ENCODE measurements at places on chromosomes 4 and X.

DNA sequence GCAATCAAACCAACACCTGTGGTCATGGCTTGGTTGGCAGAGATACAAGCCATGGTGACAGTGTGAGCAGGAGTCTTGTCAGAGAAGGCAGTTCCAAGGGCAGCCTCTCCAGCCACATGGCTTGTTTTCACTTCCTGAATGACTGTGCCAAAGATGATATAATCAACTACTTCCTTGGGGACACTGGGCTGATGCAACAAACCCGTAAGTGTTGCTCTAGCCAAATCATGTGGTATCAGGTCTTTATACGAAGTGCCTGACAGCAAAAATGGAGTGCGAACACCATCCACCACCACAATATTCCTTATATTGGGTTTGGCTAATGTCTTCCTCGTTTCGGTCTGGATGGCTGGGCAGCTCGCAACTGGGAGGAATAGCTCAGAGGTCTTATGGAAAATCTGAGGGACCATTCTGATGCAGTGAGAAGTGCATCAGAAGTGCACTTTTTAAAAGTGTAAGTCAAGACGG, 922.0 kb downstream of the NLGN4X start:
- no peak for DNase-seq

DNA sequence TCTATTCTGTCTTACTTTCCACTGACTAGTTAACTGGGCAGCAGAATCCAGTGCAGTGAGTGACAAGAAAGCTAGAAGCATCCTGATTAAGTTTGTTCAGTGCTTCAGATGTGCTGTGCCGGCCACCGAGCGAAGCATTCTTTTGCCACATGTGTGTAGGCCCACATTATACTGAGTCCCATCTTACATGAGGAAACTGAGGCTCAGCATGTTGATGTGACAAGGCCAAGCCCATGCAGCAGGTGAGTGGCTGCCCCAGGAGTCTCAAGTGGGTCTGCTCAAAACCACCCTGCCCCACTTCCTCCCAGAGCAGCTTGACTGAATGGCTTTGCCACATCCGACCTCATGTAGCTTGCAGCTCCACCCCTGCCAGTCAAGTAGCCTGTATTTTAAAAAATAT, 50.5 kb downstream of the RHOH start:
- DNase-seq: no peak

GRCh38 chrX:15600049-15600448, 711 bp downstream of the ACE2 start:
- DNase-seq: no peak

- peak; percentile 45 for DNase-seq
These were observed 197.3 kb downstream of the OR13H1 start for GRCh38 chrX:131741103-131741581.

GRCh38 chr4:63396269-63396668, 1013.0 kb downstream of the TECRL start:
- no peak for DNase-seq

- DNase-seq: no peak
These were observed 213.6 kb upstream of the PGRMC2 start for GRCh38 chr4:128501239-128501638.

DNA sequence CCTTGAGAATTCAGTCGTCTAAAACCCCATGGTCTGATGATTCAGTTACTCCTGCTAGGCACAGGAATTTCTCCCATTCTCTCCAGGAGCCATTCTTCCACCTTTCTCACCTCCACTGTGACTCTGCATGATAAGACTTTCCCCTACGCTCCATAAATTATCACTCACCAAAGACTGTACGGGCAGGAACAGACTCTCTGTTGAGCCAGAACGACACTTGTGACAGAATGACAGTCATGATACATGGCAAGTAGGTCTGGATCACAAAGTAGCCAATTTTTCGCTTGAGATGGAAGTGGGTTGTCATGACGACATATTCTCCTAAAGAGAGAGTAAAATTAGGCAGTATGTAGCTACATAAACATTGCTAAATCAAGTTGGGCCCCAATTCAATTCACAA, 59.1 kb upstream of the MAGEA10 start:
- DNase-seq: no peak

DNA sequence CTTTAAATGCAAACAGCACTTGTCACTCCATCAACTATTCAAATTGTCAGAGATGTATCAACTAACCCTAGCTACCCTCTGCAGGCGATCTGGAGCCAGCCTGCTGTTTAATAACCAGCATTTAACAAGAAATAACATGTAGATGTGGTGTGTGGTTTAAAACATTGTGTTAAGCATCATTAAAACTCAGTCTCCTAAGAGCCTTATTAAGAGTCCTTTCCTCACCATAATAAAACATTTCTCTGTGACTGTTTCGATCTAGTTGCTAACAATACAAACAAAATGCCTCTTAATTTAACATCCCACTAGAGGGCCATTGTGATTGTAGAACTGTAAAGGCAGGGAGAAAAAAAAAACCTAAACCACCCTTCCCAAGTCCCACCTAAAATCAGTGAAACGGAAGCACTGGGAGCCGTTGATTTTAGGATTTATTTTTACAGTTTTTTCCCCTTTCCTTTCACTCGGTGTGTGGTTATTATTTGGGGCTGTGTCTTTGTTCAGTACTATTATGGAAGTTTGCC, 708.6 kb downstream of the C4orf33 start:
- DNase-seq: no peak

GRCh38 chrX:102957751-102958150, 20.7 kb downstream of the RAB40AL start:
- peak; percentile 42 for DNase-seq

Measured in adipocyte (in vitro differentiated cells).